GM10248 (cell line): ENCODE measurements at places on chromosomes 2 and 18.

DNA sequence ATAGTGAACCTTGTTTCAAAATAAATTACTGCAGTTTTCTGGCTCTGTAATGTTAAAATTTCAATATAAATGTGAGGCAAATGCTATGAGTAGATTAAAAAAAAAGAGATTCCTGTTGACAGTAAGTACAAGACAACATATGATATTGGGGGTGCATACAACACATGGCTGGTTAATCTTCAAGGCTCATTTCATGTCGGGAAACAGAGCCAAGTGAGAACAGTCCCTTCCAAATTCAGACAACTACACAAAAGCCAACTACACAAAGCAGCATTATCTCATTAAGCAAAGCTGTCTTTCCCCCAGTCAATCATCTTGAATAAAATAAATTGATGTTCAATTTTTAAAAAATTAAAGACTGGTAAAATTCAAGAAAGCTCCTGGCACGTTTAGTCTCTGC, 549.2 kb downstream of the CCDC85A start:
- no peak for DNase-seq

DNA sequence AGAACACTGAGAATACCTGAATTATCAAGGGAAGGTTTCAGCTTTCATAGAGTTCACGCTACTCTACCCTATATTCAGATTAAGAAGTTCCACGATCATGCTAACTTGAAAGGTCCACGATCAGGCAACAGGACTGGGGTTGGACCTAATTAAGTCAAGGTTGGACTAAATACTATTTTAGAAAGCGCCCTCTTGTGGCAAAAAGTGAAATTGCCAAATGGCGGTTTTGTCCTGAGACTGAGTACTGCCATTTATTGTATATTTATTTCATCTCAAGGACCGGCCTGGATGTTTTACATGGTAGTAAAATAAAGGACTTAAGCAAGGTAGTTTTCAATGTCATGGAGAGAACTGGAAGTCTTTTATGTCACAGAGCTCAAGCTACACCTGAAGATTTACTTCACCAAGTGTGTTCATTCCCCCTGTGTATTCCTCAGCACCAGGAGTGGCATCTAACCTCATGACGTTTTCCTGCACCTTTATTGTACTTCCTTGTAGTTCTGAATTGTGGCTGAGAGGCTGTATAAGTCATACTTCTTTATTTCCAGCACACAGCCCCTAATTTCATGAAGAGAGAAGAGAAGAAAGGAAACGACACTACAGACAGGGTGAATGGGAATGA, 56.8 kb downstream of the SRD5A2 start:
- DNase-seq: peak; percentile 21

GRCh38 chr2:29751390-29751789, 170.0 kb downstream of the ALK start:
- DNase-seq: peak; percentile 57

DNA sequence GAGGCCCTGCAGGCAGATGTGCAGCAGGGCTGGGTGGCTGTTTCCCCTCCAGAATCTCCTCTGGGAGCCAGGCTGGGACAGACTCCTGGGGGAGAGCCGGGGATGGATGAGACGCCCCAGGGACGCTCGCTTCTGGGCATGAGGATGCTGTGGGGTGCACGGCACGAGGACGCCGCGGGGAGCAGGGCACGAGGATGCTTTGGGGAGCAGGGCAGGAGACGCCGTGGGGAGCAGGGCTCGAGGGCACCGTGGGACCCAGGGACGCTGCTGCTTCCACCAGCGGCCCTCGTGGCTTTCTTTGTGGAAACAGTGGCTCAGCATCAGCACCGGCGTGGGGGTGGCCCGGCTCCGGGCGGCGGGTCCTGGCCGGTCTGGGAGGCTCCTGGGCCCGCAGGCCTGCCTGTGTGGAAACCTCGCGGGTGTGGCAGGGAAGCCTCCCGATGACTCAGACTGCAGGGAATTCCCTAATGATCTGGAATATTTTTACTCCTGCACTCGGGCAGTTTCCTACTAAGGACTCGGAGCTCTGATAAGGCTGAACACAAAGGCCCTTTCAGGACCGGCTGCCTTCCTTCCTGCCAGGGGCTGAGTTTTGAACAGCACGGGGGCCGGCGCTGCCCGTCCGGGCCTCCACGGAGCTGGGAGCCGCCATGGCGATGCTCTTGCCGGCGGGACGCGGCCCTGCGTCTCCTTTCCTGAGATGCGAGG, 62.6 kb downstream of the NFATC1 start:
- no peak for DNase-seq

DNA sequence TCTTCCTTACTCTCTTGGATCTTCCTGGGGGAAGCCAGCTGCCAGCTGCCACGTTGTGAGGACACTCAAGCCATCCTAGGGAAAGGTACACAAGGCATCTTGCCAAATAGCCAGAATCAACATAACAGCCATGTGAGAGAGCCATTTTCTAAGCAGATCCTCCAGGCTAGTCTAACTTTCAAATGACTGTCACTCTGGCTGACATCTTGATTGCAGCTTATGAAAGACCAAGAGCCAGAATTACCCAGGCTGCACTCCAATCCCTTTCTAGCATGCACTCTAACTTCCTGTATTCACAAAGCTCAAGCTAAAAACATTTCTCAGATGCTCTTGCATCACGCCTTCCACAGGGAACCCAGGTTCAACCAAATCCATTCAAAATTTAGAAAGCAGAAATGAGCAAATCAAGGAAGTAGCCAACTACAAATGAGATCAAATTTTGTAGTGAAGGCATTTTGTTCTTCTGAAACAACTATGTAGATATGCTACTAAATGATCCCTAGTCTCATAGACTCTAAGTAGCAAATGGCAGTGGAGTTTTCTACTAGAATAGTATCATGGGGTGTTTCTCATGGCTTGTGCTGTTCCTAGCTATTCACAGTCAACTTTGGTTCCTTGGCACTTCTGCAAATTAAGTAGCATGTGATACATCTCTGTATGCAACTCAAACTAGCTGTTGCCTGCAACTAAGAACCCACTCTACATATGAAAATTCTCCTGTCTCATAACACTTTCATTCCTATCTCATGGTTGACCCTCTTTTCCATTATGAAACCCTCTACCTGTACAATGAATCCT, 281.9 kb downstream of the ZEB2 start:
- DNase-seq: no peak

GRCh38 chr18:47313901-47314300, 62.4 kb upstream of the SKOR2 start:
- DNase-seq: no peak

DNA sequence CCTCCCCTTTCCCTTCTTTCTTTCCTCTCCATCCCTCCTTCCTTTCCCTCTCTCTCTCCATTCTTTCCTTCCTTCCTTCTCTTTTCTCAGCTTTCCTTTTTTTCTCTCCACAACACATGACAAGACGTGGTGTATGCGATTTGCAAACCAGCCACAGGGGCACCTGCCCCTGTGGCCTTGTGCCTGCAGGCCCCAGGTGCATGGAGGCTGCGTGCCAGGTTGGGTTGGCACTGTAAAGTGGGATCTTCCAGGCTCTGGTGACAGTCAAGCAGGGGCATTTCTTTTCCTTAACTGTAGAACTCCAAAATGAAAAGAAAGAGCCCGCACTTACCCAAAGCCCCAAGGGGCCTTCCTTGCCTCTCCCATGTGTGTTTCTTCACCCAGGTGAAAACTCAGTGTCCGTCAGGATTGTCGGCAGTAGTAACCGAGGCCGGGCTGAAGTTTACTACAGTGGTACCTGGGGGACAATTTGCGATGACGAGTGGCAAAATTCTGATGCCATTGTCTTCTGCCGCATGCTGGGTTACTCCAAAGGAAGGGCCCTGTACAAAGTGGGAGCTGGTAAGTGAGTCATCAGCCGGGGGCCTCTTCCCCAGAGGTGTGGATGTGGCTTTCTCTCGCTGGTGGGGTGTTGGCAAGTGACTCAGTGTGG, 50.9 kb downstream of the MARCO start:
- no peak for DNase-seq

- no peak for DNase-seq
These were observed 26.5 kb downstream of the STEAP3 start for GRCh38 chr2:119249855-119250717.

DNA sequence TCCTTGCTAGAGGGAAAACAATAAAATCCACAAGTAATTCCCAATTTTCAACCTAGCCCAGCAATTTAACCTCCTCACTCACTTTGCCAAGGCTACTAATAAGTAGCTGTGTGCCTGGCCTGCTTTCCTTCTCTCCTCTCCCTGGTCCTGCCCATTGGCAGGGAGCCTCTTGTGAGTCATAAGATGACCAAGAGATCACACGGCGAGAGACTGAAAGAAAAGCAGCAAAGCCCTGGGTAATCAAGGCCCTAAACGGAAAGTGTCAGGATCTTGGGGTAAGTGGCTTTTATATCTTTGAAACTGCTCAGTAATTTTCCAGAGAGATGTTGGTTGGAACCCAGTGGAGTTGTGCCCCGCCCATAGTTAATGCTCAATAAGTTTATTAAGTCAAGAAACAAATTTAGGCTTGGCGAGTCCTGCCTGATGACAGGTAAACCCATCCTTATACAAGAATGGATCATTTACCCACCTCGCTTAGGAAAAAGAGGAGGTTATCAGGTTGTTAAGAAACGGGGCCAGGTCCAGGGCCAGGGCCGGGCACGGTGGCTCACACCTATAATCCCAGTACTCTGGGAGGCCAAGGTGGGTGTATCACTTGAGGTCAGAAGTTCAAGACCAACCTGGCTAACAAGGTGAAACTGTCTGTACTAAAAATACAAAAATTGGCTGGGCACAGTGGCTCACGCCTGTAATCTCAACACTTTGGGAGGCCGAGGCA, 10.0 kb upstream of the ADAM17 start:
- no peak for DNase-seq

DNA sequence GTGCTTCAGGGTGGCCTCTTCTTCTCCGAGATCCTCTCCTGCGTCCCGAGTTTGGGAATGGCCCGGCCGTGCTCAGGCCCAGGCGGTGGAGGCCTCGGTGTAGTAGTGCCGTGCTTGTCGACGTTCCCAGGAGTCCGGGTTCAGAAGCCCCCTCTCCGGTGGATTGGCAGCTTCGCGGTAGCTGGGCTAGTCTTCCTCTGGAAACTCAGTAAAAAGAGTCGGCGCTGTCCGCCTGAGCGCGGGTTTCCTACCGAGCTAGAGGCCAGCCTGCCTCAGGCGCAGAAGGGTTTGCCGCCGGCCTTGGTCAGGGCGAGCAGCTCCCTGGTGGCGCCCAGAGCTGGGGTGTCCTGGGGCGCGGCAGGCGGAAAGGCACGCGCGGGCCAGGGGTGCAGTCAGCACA, 3.2 kb downstream of the RALBP1 start:
- no peak for DNase-seq

- no peak for DNase-seq
These were observed 110.7 kb upstream of the TLK1 start for GRCh38 chr2:171271386-171271785.

GRCh38 chr18:55513161-55513560, 74.8 kb downstream of the TCF4 start:
- no peak for DNase-seq

DNA sequence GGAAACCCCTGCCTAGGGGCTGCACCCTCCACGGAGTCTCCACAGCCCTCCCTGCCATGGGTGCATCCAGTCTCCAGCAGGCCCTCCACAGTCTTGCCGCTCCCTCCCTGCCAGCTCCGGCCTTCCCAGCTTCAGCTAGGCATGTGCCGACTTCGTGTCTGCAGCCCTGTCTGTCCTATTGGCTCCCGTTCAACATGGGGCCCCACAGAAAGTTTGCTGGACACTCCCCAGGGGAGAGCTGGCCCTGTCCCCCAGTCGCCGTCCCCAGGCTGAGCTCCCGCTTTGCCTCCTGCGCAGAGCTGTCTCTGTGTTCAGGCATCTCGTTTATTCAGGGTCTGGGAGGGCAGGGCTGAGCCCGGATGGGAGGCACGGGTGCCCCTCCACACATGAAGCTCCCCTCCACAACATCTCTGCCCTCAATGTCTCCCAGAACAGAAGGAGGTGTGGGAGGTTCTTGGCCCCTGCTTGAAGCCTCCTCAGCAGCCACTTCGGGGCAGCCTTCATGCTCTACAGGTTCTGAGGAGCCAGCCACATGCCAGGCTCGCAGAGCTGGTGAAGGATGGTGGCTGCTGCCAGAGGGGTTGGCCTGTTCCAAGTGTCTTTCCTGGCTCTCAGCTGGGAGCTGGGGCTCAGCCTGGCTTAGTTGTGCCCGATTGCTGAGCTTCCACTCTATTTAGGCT, 120.1 kb upstream of the PXDN start:
- no peak for DNase-seq

DNA sequence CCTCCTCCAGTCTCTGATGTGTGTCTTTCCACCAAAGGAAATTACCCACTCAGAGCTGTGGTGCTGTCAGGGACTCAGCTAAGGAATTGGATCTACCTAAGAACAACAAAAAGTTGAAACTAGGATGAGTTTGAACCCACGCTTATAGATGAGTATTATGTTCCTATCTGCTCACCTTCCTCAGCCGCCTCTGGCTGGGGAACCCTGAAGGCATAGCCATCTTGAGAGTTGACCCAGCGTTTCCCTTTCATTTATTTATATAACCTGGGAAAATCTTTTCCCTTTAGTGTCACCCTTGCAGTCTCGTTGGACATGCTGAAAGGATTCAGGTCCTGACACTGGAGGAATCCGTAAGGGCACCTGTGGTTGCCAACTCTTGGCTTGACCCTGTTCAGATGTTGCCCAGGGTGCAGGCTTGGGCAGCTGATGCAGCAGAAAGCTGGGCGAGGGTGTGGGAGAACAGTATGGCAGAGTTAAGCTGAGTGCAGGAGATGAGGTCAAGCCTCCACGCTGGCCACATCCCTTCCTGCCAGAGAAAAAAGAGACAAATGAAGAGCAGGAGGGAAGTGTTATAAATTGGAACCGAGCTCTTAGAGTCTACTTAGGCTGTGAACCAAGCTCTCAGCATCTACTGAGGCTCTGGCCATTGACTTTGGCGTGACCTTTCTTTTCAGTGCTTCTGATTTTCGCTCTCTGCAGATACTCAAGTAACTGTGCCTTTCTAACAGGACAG, 1.9 kb downstream of the CDH20 start:
- DNase-seq: no peak

GRCh38 chr2:57146951-57147350, 899.7 kb upstream of the VRK2 start:
- DNase-seq: no peak

- no peak for DNase-seq
These were observed 110.2 kb downstream of the BMPR2 start for GRCh38 chr2:202486351-202486750.
